Retina (tissue), 1 donor: ENCODE measurements at places on chromosomes 5 and 9.

DNA sequence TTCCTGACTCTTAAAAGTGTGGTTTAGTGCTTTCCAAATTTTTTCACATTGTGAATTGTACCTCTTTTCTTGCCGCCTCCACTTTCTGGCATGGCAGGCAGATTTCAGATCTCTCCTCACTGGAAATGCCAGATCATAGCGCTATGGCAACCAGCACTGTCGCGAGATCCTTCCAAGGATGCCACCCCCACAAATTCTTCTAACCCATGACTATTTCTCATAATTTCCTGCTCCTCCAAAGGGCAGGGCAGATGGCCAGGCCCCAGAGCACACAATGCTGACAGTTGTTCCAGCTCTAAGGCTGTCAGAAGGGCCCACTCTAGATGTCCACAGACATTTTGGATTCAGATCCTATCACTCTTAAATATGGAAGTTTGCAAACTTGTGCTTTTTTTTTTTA, 446.2 kb upstream of the RIOK2 start:
- DNase-seq, result no peak

GRCh38 chr9:108125625-108126024, 636.1 kb upstream of the KLF4 start:
- DNase-seq, result no peak

GRCh38 chr5:139019880-139020279, 144.7 kb upstream of the LRRTM2 start:
- DNase-seq, result no peak

GRCh38 chr5:76838481-76839261, 11.1 kb upstream of the S100Z start:
- DNase-seq, result no peak

DNA sequence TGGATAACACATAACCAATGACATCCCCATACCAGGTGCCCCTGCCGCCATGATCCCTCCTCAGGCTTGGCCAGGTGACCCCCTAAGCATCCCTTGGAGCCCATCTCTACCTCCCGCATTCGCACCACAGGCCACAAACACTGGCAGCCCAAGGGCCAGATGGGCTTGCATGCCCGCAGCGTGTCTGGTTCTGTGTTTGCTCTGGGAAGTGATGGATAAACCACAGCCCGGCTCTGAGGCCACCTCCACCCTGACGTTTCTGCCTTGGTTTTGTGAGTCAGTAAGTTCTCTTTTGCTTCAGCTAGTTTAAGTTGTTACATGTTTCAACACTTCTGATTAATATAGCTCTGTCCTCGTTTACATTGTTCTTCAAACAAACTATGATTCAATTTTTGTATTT, 172.4 kb upstream of the PHYKPL start:
- DNase-seq, result no peak

DNA sequence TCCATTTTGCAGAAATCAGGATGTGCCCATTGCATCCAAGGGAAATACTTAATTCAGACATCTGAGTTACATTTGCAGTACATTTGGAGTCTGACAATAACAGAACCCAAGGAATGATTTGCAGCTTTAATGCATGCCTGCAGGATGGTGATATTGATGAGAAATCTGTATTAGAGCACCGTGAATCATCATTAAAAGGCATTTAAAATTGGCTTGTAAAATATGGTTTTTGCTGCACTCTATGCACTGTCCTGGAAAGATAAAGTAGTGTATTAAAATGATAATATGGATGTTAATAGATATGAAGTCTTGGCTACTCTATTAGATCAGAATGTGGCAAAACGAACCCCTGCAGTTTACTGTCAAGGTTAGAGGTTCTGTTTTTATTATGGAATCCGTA, 556.9 kb downstream of the MAT2B start:
- DNase-seq, result no peak

- DNase-seq, result no peak
These were observed 412.3 kb downstream of the MAT2B start for GRCh38 chr5:163917747-163918146.

DNA sequence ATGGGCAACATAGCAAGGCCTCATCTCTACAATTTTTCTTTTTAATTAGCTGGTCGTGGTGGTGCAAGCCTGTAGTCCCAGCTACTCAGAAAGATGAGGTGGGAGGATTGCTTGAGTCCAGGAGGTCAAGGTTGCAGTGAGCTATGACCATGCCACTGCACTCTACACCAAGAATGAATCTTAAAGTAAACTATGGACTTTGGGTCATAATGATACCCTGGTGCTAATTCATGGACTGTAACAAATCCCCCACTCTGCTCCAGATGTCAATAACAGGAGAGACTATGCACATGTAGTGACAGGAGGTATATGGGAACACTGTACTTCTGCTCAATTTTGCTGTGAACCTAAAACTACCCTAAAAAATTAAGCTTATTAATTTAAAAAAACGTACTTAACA, 155.4 kb downstream of the CEMIP2 start:
- DNase-seq, result no peak

DNA sequence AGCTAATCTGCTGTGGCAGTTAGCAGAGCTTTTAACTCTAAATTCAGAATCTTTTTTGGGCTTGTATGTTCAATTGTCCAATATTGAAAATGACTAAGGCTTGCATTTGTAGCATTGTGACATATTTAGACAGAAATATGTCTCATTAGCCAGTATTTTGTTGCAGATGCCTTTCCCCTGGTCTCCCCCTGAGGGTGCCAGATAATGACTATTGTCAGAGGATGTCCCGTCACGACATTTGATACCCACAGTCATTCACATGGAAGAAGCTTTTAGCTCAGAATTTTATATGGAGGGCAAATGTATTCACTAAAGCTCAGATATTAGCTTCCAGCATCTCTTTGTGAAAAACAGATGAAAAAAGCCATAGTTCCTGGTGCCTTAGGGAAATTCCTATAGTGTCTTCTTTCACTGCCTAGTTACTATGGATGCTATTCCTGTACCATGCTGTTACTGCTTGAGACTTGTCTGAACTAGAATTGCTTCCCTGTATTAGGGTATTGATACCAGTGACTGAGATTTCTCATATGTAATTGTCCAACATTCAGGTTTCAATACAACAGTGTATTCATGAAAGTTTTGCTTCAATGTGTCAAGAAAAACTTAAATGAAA, 96.2 kb downstream of the CCDC192 start:
- DNase-seq, result no peak

DNA sequence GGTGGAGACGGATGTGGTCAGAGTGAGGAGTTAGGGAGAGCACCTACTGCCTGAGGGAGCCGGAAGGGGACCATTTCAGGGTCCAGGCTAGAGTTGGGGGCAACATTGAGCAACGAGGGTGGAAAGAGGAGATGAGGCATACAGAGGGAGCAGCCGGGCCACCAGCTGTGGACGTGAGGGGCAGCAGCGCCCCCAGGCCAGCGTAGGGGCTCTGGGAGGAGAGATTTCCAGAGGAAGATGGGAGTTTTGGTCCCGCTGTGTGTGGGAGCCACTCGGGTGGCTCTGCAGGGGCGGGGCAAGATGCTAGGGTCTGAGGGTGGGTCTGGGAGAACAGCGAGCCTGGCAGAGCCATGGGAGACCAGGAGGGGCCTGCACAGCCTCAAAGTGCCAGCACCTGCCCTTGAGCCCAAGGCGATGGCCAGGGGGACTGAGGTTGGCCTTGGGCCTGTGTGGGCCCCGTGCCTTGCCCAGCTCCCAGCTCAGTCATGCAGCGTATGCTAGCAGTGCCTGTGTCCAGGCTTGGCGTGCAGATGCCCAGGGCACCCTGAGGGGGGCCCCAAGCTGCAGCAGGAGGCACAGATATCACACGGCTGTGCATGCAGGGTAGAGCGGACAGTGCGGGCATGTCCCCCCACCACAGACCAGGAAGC, 80.5 kb upstream of the PPP1R26 start:
- no peak for DNase-seq

DNA sequence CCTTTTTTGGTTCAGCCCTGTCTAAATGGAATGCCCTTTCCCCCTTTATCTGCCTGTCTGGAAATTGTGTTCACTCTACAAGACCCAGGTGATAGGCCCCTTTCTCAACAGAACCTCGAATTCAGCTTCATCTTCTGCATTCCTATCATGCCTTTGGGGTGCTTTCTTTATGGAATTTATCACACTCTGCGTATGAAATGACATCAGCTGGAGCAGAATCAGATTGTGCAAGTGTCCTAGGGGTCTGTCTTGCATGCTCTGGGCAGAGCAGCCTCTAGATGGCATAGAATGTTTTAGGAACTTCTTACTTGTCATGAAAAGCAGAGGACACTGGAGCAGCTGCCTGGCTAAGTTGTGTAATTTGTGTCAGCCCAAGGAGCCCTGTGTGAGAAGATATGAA, 84.9 kb downstream of the ISL1 start:
- DNase-seq, result no peak

GRCh38 chr5:171692107-171692506, 93.5 kb upstream of the SMIM23 start:
- DNase-seq, result no peak
